Ascending aorta (tissue), 2 donors: ENCODE measurements at places on chromosomes 7 and 10. TPM values are rescaled to one million over a fixed set of nuclear protein-coding genes. Genes with fewer than 3 reads are reported as not detected.

The FEZF1 gene
- not detected for total RNA-seq

The CNNM1 gene
- not detected for total RNA-seq

DNA sequence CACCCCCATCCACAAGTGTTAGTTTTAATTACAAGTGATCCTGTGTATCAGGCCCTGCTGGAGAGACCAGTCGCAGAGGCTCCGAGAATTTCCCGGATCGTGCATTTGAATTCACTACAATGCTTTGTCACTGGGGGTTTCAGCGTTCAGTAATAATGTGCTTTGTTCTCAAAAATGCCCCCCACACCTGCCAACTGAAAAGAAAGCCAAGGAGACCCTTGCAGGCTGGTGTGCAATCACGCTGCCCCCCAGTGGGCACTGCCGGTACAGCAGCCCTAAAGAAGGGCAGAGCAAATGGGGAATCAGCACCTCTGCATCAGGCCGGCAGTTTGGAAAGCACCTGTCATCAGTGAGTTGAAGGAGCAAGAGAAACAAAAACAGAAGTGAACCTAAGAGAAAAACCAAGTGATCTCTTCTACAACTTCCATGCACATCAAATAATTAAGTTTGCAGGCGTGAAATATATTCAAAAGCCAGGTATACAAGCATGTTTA, 177.6 kb downstream of the PARD3 start:
- DNase-seq: peak; percentile 78
- H3K27me3 ChIP-seq: no peaks in the 10 kb centered on the region
- no peak overlapping the region for H3K27ac ChIP-seq
- no peak overlapping the region for H3K4me3 ChIP-seq
- H3K4me1 ChIP-seq: no peaks in the 10 kb centered on the region

DNA sequence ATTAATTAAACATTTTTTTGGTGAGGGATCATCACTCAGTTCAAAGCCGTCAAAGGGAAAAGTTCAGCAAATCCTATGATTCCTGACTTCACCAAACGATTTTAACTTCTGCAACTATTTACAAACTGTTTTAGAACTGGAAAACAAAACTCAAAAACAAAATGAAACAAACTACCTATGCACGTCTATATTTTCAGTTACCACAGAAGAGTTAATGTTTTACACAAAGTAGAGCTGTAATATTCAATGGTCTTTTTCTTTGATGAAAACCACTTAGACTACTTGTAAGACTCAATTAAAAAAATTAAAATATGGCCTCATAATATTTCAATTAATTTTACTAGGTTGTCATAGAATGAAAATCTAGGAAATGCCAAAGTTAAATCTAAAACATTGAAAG, 131.5 kb downstream of the ATE1 start:
- H3K4me3 ChIP-seq: no peak overlapping the region
- no peak for DNase-seq
- no peaks in the 10 kb centered on the region for H3K27me3 ChIP-seq
- no peak overlapping the region for H3K27ac ChIP-seq
- H3K36me3 ChIP-seq: no peaks in the 10 kb centered on the region

The ENTPD1 gene
- 41.6 TPM for total RNA-seq

GRCh38 chr7:158248816-158249215, 338.8 kb downstream of the PTPRN2 start:
- no peaks in the 10 kb centered on the region for H3K36me3 ChIP-seq
- H3K4me1 ChIP-seq: no peaks in the 10 kb centered on the region
- H3K27me3 ChIP-seq: no peaks in the 10 kb centered on the region
- no peak overlapping the region for H3K4me3 ChIP-seq
- no peak overlapping the region for H3K27ac ChIP-seq
- DNase-seq: no peak

DNA sequence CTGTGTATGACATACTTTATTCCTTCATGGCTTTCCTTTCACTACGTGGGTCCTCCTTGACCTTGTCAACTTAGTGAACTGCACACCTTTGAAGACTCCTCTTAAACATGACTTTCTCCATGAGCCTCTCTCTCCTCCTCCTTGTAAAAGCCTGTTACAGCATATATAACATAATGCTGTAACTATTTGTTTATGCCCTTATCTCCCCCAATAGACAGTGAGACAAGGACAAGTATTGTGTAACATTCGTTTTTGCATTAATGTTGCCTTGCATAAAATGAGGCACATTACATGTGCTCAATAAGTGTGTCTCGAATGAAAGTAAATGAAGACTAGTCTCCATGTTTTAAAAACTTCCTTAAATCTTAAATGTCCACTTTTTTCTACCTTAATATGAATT, 4.3 kb upstream of the LAMB1 start:
- no peak overlapping the region for H3K4me3 ChIP-seq
- H3K27me3 ChIP-seq: no peaks in the 10 kb centered on the region
- no peaks in the 10 kb centered on the region for H3K36me3 ChIP-seq
- DNase-seq: no peak

The OPN1SW gene
- not detected for total RNA-seq
